ENCODE measurements at places on chromosomes 13 and 19.

DNA sequence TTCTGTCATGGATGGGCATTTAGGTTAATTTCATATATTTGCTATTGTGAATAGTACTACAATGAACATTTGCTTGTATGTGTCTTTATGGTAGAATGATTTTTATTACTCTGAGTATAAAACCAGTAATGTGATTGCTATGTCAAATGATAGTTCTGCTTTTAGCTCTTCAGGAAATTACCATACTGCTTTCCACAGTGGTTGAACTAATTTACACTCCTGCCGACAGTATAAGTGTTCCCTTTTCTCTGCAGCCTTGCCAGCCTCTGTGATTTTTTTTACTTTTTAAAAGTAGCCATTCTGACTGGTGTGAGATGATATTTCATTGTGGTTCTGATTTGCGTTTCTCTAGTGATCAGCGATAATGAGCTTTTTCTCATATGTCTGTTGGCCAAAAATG, 6.5 kb downstream of the SIGLEC7 start:
- DNase-seq = no peak

GRCh38 chr13:41962994-41963393, 2.1 kb upstream of the VWA8 start:
- DNase-seq = no peak

DNA sequence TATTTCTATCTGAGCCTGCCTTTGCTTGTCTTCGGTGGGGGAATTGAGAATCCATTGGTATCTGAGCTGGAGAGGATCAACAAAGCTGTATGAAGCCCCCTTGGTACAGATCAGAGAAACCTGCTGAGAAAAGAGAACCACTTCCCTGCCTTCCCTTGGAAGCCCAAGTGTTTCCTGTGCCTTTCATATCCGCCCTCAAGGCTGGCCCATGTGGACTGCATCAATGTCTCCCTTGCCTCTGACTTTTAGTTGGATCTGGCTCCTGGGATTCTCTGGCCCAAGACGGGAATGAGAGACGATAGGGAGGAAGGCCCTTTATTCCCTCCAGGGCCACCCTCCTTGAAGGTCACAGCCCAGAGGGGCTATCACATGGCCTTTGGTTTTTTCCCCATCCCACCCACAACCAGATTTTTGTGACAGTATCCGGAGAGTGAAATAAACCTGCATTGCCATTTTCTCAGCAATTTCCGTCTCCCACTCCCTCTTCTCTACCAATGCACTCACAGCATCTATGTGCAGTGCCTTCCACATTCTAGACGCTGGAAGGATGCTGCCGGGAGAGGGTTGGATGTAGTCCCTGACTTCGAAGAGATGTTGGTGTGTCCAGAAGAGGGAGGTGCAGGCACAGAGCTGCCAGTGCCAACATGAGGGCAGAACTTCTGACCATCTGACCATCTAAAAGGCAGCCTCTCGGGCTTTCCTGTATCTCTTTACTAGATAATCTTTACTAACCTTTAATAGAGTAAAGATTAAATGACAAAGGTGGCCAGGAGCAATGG, 63.8 kb downstream of the KCTD15 start:
- DNase-seq = no peak

DNA sequence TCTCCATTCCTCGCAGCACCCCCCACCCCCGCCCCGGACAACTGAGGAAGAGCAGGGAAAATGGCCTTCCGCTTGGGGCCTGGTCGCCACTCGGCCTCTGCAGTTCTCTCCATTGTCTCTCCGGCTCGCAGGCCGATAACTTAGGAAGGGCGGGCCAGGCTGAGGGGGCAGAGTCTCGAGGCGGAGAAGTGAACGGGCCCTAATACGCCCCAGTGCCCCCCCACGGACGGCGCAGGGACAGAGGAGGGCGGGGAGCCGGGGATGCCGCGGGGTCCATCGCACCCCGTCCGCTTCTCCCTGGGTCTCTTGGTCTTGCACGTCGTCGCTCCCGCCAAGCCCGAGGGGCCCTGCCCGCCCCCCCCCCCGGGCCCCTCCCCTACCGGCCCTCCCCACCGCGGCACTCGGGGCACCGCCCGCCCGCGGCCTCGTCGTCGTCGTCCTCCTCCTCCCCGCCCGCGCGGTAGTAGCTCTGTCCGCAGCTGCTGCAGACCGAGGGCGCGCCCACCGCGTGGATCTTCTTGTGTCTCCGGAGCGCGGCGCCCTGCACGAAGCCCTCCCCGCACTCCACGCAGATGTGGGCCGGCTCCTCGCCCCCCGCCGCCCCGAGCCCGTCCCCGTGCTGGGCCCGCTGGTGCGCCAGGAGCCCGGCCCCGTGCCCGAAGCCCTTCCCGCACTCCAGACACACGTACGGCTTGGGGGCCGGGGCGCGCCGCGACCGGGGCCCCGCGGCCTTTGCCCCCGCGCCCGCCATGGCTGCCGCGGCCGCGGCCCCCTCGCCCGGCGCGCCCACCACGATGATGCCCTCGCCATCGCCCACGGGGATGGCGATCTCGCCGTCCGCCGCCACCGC, 33.2 kb downstream of the ZNF787 start:
- DNase-seq = no peak

DNA sequence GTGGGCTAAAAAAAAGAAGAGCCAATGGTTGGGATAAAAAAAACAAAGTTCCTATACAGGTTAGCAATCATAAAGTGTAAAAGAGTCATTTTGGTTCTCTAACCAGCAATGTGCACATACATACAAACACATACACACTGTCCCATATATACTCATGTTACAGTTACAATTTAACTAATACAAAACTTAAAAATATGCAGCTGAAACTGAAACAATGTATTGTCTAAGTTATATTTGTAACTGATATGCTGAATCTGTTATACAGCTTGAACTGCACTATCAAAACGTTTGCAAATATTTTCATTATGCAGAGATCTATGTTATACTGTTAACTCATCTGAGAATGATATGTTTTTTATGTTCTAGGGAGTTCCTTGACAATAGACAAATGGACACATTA, 173.7 kb downstream of the KLF12 start:
- DNase-seq = no peak

DNA sequence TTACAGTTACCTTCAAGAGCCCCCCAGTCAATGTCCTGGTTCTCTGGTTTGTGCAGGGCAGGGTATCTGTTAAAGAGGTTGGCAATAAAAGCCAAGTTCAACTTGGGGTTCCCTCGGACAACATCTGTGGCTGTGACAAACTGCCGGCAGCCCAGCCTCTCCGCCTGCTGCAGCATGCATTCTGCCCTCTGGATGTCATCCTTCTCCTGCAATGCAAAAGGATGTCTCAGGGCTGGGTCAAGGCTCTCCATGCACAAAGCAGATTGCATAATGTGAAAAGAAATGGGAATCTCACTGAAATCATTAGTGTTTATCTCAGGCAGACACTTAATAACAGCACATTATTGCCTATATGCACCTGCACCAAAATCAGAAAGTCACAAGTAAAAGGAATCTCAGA, 35.1 kb downstream of the LCP1 start:
- no peak for DNase-seq

GRCh38 chr13:78085434-78086225, 167.0 kb upstream of the EDNRB start:
- no peak for DNase-seq

- no peak for DNase-seq
Observed at GRCh38 chr13:64371045-64371444, 2859.1 kb downstream of the PCDH9 start.

GRCh38 chr13:112882555-112883024, 86.4 kb upstream of the MCF2L start:
- DNase-seq = no peak

DNA sequence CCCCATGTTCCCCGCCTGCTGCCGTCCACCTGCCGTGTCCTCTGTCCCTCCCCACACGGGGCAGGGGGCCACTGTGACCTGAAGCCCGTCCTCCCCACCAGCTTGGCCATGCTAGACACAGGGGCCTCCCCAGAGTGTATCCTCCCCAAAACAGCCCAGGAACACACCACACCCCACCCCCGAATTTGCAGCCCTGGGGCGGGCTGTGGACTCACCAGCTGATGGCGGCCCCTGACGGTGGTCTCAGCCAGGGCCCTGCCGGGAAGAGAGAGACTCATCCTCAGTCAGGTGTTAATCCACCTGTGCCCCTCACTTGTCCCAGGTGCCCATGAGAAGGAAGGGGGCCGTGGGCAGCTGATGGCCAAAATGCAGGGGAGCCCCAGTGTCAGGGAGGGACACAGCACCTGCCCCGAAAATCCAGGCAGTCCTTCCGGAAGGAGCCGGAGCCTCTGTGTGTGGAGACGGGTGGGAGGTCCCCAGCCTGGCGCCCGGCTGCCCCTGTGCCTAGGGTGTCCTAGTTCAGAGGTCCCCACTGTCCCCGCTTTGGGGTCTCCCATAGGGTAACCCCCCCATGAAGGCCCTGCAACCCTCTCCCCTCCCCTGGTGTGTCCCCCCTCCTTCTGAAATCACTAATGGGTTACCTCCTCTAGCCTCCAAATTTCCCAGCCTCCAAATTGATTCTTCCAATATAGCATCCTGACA, 39.3 kb upstream of the TCF3 start:
- DNase-seq = no peak

DNA sequence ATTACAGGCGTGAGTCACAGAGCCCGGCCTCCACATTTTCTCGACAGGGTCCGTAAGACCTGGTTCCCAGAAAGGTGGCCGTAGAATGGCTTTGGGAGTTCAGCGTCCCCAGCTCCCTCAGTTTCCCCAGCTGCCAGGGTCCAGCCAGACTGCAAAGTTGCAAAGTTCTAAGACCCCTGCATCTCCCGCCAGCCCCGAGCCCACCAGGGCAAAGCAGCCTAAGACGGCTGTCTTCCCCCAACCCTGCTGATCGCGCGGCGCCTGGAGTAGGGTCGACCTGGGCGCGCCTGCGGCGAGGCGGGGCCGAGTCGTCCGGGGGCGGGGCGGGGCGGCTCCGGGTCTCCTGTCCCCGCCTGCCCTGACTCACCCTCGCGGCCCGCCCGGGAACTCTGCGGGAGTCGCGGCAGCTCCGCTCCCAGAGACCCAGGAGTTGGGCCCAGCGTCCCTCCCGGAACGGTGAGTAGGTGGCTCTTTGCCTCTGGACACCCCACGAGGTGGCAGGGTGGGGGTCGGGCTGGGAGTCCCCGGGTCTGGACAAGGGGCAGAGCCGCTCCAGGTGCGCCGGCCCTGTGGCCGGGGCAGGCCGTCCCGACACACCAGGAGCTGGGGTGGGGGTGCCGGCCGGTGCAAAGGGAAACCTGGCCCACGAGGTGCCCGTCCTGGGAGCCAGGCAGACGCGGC, at the start of gene LRRC8E:
LRRC8E (plus strand) TSS at position 366 of the 681 bp plus-strand sequence. CDS start 7,094 bp downstream, outside the sequence.
- DNase-seq = no peak

DNA sequence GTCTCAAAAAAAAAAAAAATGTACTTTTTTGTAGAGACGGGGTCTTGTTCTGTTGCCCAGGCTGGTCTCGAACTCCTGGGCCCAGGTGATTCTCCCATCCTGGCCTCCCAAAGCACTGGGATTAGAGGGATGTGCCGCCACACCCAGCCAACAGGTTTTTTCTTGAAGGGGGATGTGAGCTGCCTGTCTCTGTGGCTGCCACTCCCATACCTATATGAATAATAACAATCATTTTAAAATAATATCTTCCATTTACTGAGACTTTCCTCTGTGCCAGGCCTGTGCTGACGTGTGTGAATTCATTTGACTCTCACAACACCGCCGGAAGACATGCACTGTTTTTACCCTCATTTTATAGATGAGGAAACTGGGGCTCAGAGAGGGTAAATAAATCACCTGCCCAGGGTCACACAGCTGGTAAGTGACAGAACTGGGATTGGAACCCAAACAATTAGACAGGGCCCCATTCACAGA, 7.2 kb upstream of the BCL3 start:
- no peak for DNase-seq

DNA sequence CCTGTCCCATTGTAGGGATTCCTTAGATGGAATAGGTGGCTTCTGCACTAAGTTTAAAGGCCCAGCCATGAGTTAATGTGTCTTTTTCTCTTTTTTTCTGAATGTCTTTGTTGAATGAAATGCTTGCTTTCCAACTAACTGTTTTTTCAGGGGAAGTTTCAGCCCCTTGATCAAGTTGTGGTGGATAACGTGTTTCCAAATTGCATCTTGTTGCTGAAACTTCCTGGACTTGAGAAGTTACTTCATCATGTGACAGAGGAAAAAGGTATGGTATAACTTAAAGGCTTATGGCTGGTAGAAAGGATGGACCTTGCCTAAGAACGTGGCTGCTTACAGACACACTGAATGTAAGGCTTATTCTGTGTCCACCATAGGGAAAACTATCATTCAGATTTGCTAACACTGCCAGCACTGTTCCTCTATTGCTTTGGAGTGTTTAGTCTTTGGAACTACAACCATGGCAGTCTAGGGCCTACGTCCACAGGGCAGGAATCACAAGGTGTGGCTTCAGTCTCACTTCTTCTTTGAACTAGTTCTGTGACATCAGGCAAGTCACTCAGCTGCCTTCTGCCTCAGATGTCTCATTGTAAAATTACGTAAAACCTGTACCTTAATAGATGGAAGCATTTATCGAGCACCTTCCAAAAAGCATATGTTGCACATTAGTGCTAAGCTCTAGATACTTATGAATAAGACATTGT, 25.3 kb downstream of the RNASEH2B start:
- no peak for DNase-seq

DNA sequence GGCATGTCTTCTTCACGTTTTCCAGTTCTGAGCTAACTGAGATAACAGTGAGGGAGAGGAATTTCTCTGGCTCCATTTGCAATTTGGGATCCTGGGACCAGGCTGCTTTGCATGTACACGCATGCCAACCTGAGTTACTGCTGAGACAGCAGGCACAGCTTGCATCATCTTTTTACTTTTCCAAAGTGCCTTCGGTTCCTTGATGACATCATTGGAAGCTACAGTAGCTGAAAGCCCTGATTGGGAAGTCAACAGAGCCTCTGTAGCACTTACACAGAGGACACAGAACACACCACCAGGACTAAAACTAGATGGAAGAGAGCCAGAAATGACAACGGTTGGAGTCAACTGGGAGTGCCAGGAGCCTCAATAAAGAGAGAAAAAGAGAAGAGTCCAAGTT, 399.1 kb upstream of the GPC6 start:
- DNase-seq = no peak

- DNase-seq = no peak
Observed at GRCh38 chr19:39916851-39917396, 17.5 kb downstream of the FCGBP start.

DNA sequence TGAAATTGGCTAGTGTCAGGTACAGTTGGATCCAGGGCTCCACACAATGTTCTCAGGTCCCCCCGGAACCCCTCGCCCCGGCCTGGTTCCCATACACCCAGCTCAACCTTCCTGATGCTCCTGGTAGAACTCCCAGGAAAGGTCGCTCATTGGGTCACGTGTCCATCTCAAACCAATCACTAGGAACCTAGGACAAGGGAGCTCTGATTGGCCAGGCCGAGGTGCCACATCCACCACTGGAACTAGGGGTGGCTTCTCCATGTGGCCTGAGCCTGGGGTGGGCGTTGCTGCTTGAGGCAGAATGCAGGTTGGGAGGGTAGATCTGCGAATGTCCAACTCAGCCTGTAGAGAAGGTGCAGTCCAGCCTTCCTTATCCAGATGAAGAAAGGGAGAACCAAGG, 6.9 kb upstream of the MEF2B start:
- no peak for DNase-seq
